ENCODE measurements at places on chromosomes 4 and X.

DNA sequence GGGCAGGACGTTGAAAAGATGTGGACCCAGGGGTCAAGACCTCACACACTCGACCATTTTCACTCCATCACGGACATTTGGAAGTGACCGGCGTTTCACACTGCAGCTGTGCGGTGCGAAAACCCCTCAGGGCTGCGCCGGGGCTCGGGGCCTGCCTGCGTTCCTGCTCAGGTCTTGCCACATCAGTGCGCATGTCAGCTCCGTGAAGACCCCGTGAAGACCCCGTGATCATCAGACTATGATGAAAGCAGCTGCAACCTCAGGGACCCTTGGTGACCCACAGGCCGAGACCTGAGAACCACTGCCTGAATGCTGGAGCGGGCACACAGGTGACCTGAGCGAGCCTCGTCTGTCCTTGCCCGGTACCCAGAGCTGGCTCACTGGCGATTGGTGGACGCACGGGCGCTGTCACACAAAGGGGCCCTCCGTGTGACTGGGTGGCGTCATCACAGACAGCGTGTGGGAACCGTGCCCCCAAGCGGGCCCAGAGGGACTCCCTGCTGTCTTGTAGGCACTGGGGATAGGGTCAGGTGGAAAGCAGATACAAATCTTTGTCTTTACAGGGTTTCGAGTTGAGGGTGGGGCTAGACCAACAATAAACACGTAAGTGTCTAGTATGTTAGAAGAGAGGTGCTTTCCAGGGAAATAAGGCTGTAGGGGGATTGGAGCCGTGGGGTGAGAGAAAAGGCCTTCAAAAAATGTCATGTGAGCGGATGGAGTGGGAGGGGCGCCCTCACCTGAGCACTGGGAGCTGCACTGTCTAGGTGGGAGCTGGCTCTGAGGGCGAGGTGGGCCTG, 12.7 kb downstream of the MSANTD1 start:
- no peak for DNase-seq

DNA sequence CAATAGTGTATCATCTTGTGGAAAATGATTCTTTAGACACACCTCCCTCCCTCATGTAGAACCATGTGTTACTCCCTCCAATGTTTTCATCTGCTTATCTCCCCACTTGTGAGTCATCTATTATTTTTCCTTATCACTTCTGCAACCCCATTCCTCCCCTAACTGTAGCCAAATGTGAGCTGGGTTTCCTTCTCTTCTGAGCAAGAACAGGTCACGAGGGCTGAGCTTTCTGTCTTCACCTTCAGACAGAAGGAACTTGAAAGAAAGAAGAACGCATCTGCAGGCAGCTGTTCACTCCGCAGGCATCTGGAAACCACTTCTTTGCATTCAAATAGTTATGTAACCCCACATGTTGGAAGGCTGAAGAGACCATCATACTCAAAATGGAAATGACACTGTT, 1.8 kb downstream of the PPP1R2C start:
- no peak for DNase-seq

GRCh38 chr4:56892691-56893090, 15.0 kb upstream of the REST start:
- no peak for DNase-seq

- no peak for DNase-seq
These were observed 34.1 kb downstream of the CNKSR2 start for GRCh38 chrX:21408307-21408706.

GRCh38 chr4:13537011-13537831, 7.1 kb downstream of the NKX3-2 start:
- no peak for DNase-seq

- no peak for DNase-seq
These were observed 294.5 kb downstream of the PDGFC start for GRCh38 chr4:156677131-156677531.

DNA sequence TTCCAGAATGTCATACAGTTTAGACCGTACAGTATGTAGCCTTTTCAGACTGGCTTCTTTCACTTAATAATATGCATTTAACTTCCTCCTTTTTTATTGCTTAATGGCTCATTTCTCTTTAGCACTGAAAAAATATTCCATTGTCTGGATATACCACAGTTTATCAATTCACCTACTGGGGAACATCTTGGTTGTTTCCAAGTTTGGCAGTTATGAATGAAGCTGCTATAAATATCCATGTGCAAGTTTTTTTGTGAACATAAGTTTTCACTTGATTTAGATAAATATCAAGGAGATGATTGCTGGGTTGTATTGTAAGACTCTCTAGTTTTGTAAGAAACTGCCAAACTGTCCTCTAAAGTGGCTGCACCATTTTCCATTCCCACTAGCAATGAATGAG, 375.5 kb downstream of the PCDH18 start:
- no peak for DNase-seq

- DNase-seq, result no peak
These were observed 21.9 kb downstream of the ERCC6L start for GRCh38 chrX:72216973-72217372.

DNA sequence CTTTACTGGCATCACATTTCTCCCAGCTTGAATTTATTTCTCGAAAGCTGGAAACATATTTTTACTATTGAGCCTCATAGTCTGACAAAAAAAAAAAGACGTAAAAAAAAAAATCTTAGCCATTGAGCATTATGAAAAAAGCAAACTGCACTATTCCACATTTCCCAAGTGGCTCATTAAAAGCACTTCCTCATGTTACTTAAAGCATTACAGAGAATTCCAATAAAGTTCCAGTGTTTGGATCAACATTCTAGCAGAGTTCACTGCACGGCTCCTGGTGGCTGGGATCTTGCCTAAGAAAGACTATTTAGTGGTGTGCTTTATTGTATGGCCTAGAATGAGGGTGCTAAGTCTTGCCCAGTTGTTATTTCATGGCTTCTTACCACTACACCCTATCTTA, 476.2 kb downstream of the PPARGC1A start:
- no peak for DNase-seq

DNA sequence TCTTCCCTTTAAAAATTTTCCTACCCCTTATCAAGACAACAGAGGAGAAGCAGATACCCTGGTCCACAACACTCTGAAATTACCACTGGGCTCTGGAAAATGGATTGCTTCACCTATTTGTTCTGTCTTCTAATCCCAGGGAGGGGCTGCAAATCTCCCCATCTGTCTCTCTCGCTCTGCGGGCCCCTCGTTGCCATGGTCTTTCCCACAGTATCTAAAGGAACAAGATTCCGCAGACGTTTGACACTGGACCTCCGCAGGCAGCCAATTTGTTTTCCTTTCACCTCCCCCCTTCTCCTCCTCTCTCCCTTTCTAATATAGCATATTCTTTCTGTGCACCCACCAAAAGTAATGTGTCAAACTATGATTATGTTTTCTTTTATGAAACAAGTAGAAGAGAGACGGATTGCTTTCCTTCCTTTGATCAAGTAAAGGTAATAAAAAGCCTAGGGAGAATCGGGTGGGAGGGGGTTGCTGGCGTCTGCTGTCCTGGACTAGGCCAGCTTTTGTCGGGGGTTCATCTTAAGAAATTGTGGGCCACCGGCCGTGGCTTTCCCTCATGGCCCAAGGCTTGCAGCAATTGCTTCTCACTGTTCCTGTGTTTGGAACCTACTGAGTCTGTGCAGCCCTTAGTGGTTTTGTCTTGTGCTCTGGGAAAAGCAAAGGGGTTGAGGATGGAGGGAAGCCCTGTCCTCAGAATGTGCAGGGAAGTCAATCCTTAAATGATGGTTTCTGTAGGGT, 81.0 kb downstream of the MGST2 start:
- DNase-seq, result no peak

GRCh38 chr4:115433491-115433890, 320.1 kb upstream of the NDST4 start:
- no peak for DNase-seq

GRCh38 chrX:27057883-27058282, 405.3 kb downstream of the PPP4R3C start:
- no peak for DNase-seq
